ENCODE measurements at places on chromosomes 13 and 19. TPM values are rescaled to one million over a fixed set of nuclear protein-coding genes. Genes with fewer than 3 reads are reported as not detected.

DNA sequence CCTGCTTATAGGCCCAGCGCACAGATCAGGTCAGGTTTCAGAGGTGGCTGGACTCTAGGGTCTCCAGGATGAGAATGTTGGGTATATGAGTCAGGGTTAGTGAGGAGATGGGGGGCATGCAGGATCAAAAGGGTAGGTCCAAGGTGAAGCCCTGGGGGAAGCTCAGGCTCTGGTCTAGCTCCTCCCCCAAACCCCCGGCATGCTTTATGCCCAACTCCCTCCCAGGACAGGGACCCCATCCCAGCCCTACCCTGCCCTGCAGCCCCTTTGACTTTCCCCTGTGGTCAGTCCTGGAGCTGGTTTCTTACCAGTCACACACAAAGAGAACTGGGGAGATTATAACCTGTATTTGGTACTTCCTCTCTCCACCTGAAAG, 9.8 kb upstream of the CEACAM18 start:
- no peak for DNase-seq

- DNase-seq, result peak; percentile 31
Observed at GRCh38 chr13:98521461-98522247, 55.3 kb downstream of the STK24 start.

LMTK3 gene
- 2.2 TPM for polyA plus RNA-seq

- no peak for DNase-seq
Observed at GRCh38 chr19:1847348-1847683, 967 bp downstream of the REXO1 start.

- DNase-seq, result no peak
Observed at GRCh38 chr13:105519771-105520170, 1015.7 kb downstream of the EFNB2 start.

- DNase-seq, result peak; percentile 10
Observed at GRCh38 chr13:31930901-31931522, 100.6 kb upstream of the FRY start.

- peak; percentile 17 for DNase-seq
Observed at GRCh38 chr13:59834801-59835200, 328.9 kb downstream of the DIAPH3 start.

- peak; percentile 85 for DNase-seq
Observed at GRCh38 chr19:2327773-2328400, 499 bp downstream of the LSM7 start.
